DMS 273 treated with DMSO at 0.1 percent for 48 hours (cell line): ENCODE measurements at places on chromosomes 1 and 21.

GRCh38 chr1:33168556-33169289, 13.1 kb downstream of the TRIM62 start:
- no peak for DNase-seq

DNA sequence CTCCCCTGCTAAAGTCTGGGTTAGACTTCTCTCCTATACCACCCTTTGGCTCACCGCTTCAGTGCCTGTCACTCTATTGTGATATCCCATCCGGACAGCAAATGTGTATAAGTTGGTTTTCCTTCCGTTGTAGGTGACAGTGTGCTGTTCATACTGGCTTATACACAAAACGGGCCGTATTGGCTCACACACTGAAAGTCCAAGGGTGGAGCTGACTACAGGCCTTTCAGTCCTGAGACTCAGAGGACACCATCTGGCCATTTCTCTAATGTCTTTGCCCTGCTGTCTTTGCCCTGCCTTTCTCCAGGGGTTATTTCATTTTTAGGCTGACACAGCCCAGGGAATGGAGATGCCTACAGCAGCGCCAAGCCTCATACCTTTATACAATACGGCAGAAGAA, 90.7 kb downstream of the URB2 start:
- DNase-seq: no peak

DNA sequence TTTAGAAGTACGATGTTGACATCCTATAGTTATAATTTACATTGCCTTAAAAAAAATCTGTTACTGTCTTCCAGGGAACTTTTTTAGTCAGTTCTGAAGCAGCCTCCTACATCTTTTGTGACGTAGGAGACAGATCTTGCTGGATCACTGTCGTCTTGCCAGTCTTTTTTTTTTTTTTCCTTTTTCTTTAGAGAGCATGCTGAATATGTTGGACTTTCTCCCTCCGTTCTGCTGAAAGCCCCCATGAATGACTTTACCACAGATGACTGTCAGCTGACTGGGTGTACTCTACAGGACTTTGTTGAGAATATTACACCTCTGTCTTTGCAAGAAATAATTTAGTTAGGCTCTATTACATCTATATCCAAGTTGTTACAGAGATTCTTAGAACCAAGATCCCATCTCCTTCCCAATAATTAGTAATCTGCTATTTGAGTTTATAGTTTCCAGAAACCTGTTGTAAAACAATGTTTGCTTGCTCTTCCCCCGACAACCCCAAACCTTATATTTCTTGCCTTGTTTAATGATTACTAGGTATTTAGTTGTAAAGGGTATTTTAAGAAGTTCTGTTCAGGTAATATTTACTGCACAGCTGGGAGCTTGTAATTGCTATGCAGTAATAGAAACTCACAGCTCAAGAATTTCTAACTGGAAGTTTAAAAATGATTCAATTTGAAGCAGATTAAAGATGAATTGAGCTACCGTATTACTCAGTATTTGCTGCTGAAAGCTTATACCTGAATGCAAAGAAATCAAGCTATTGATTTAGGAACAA, 61.8 kb downstream of the RASAL2 start:
- no peak for DNase-seq

- no peak for DNase-seq
Measured at GRCh38 chr1:231842441-231842840, 215.9 kb downstream of the DISC1 start.
